ENCODE measurements at places on chromosomes 11 and 22.
A peak's percentile ranks its signal among the peaks of the same experiment; 100 is the strongest.

GRCh38 chr11:32420937-32421901, 14.1 kb downstream of the WT1 start:
- DNase-seq, result no peak

- no peak for DNase-seq
Observed at GRCh38 chr11:46348566-46349401, 1.5 kb downstream of the DGKZ start.

- peak; percentile 28 for DNase-seq
Observed at GRCh38 chr22:21047730-21048129, 2.0 kb downstream of the LRRC74B start.

DNA sequence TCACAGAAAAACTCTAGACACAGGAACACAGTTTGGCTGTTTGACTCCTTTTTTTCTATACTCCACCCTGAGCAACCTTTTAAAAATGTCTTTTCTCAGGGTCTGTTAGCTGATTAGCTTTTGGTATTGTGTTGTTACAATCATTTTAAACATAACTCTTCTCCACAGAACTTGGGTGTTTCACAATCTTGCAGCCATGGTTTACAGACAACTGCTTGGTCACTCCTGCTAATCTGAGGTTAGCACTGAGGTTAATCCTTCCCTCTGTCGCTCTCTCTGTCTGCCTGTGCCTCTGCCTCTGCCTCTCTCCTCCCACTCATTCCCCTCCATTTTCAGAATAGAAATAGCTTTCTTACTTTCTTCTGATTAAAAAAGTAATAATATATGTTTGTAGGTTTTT, 62.4 kb upstream of the ZBED5 start:
- DNase-seq, result no peak

DNA sequence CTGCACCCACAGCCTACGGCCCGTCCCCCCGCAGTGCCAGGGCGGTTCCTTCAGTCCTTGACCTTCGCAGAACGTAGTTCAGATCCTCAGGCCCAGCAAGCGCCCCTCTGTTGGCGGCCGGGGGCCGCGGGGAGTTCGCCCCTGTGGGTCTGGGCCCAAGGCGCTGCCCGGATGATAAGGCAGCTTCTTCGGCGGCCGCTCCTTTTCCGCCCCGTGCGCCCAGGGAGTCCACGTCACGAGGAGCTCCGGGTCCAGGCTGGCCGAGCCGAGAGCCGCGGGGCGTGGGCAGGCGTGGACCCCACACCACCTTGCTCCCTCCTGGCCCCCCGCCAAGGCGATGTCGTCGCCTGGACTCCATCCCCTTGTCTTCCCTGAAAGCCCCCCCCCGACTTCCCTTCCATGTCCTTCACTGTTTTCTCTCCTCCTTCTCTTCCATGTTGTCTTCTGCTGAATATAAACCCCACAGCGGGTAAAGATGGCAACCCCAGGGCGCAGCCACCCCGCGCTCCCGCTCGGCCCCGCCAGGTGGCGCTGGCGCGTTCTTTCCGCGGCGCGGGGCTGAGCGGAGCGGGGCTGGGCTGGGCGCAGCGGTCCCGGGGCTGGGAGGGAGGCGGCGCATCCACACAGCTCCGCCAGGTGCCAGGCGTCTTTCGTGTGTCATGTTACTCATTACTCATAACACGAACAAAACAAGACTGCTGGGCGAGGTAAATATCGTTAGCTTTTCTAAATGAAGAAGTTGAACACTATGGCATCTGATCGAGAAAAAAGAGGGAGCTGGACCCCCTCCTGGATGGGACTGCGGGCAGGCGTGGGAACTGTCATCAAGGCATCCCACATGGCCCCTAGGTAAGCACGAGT, 321.0 kb downstream of the NTM start:
- no peak for DNase-seq

- DNase-seq, result no peak
Observed at GRCh38 chr11:33747979-33748378, 11.8 kb upstream of the CD59 start.

- no peak for DNase-seq
Observed at GRCh38 chr11:45857961-45858474, 10.7 kb downstream of the CRY2 start.

GRCh38 chr22:24407278-24407665, 20.1 kb upstream of the ADORA2A start:
- DNase-seq, result no peak
